Fibroblast of skin of left biceps (primary cell): ENCODE measurements at places on chromosomes 7 and 10.

GRCh38 chr10:97169063-97169462 is 16.7 kb downstream of the SLIT1 start:
- no peak for DNase-seq

DNA sequence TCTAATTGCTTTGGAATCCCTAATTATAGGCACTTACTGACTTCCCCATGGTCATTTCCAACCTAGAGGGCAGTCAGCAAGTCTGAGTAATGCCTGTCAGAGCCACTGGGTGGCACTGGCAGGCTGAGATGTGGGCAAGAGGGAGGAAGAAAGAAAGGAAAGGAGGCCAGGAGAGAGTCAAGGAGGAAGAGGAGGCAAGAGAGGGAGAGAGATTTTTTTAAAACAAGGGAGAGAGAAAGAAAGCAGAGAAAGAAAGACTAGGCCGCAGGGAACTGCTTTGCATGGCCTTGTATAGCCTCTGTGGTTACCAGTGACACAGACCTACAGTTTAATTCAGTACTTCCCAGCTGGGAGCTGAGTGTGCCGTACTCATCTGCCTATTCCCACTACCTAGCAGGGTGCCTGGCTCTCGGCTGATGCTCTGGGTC is 210.4 kb upstream of the ADO start:
- DNase-seq = no peak

GRCh38 chr7:81300753-81301152 is 381.9 kb upstream of the SEMA3C start:
- no peak for DNase-seq

DNA sequence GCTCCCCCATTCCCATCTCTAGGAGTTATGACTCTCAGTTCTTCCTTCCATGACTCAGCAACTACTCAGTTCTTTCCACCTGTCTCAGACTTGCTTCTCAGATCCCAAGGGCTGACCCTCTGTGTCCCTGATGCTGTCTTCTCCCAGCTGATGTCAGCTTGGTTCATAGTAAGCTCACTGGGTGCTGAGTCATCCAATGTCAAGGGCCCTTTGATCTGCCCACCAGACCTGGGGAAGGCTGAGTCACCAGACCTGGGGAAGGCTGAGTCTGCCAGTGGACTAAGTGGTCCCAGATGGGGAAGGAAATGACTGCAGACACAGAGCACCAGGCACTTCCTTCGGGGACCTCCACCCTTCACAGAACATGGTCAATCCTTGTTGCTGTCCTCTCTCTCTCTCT is 76.1 kb upstream of the ZEB1 start:
- peak; percentile 80 for DNase-seq

GRCh38 chr7:131948434-131949053 is 392.1 kb upstream of the PODXL start:
- DNase-seq = no peak

DNA sequence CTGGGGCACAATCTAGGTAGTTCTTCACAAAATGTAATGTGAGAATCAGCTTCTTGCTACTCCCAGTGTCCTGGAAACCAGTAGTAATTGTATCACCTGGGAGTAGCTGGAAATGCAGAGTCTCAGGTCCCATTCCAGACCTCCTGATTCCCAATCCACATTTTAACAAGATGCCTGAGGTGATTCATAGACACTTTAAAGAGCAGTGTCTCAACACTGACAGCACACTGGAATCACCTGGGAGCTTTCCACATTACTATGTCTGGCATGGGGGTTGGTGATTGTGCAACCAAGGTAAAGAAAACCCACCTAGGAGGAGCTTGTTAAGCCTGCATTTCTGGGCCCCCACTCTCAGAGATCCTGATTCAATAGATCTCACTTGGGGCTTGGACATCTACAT is 11.1 kb downstream of the DPY19L1 start:
- no peak for DNase-seq

GRCh38 chr7:89316584-89317251 is 521.2 kb upstream of the TEX47 start:
- DNase-seq = no peak

GRCh38 chr10:113704637-113705343 is 25.1 kb downstream of the CASP7 start:
- peak; percentile 17 for DNase-seq

DNA sequence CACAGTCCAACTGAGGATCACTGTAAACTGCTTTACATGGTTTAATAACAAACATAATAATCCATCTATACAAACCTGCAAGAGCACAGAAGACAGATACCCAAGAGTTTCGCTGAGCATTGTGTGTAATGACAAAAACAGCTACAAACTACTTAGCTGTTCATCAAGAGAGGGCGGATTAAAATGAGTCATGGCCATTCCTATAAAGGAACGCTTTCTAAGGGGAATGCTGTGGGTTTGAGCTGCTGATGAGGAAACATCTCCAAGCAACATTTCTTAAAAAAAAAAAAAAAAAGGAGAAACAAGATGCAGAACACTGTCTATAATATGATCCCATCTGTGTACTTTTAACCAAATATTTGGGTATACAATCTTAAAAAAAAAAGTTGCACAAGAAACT is 33.8 kb downstream of the VOPP1 start:
- peak; percentile 88 for DNase-seq

GRCh38 chr10:105974803-105975456 is 1189.6 kb downstream of the SORCS1 start:
- DNase-seq = peak; percentile 17

GRCh38 chr7:1220977-1221745 is 11.5 kb upstream of the UNCX start:
- no peak for DNase-seq

- no peak for DNase-seq
These were observed 687.3 kb downstream of the MAGI2 start for GRCh38 chr7:78765943-78766729.

DNA sequence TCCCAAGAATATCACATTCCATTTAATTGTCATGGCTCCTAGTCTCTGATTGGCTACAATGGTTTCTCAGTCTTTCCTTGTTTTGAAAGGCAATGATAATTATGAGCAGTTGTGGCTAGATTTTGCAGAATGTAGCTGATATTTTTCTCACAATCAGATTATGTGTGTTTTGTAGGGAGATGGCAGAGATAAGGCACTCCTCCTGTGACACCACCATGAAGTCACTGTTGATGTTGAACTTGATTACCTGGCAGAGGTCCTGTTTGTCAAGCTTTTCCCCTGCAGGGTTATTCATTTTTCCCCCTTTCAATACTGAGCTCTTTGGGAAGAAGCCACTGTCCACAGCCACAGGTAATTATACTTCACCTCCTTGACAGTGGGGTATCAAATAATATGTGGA is 602.9 kb upstream of the PFKP start:
- DNase-seq = no peak

GRCh38 chr10:118308664-118309063 is 33.5 kb downstream of the FAM204A start:
- DNase-seq = no peak

DNA sequence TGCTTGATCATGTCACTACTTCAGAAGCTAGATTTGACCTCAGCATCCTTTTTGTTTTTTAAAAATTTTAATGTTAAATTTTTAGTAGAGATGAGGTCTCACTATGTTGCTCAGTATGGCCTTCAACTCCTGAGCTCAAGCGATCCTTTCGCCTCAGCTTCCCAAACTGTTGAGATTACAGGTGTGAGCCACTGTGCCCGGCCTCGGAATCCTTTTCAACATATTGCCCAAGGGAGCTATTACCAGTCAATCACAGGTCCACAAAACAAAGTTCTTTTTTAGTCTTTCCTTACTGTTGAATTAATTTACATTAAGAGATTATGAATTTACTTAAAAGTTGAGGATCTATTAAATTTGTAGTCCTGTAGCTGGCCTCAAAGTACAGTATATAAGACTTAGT is 37.7 kb downstream of the CCSER2 start:
- DNase-seq = no peak

DNA sequence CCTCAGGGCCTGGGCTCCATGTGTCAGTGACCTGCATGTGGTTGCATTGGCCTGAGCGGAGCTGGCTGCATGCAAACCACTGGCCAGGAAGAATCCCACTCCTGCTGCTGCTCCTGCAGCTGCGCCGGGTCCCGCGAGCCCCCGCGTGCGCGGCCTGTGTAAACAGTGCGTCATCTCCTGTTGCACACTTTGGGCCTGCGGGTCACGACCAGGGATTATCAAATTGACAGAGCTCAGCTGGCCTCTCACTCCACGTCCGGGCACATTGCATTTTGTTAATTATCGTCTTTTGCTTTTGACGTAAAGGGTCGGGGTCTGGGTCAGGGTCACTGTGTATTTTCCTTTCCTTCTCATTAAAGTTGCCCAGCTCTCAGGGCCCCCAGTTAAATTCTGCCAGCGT is 132.6 kb downstream of the RGS10 start:
- DNase-seq = no peak

GRCh38 chr10:82953909-82954308 is 1078.9 kb downstream of the NRG3 start:
- DNase-seq = no peak

- no peak for DNase-seq
These were observed 211.8 kb downstream of the FRMD4A start for GRCh38 chr10:14118953-14119352.

- no peak for DNase-seq
These were observed 193.8 kb upstream of the ADO start for GRCh38 chr10:62610649-62611229.

- DNase-seq = no peak
These were observed 92.7 kb upstream of the RET start for GRCh38 chr10:42984035-42984610.

GRCh38 chr7:154791611-154792010 is 211.3 kb downstream of the PAXIP1 start:
- no peak for DNase-seq

GRCh38 chr7:112421666-112422486 is 28.4 kb upstream of the IFRD1 start:
- no peak for DNase-seq

- DNase-seq = no peak
These were observed 581 bp upstream of the GLCCI1 start for GRCh38 chr7:7967886-7968543.

DNA sequence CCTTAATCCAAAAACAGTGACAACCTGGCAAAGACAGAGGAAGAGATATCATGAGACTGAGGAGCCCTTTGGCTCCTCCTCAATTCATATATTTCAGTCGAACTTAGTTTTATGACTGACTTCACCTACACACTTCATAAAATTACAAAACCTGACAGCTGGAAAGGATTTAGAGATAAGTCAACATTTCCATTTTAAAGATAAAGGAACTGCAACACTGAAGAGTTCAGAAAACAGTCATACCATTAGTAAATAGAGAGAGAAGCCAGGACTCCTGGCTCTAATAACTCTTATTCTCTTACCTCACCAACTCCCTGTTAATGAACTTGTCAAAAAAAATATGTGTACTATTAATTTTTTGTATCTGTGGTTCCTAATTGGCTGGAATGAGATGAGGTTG is 141.0 kb upstream of the COL1A2 start:
- DNase-seq = no peak
